ENCODE measurements at places on chromosomes 2 and 18.
A peak's percentile ranks its signal among the peaks of the same experiment; 100 is the strongest.

DNA sequence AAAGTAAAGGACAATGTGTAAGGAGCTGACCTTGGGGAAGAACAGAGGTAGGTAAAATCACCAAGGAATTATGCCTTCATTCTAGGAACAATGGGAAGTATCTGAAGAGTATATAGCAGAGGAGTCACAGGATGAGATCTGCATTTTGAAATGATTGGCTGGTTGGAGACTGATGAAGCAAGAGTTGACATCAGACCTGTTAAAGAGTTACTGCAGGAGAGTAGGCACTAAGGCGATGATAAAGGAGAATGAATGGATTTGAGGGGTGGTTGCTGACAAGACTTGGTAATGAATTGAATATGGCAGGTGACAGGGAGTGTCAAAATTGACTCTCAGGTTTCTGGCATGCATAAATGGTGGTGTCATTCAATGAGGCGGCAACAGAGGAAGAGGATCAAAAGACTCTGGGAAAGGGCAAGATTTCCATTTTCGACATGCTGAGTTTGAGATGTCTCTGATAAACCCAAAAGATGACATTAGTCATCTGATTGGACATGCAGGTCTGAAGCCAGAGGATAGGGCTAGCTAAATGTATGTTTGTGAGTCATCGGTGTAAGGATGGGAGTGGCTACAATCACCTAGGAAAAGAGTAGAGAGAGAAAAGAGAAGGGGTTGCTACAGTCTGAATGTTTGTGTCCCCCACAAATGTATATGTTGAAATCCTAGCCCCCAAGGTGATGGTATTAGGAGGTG lies 236.5 kb downstream of the DYM start:
- no peak for DNase-seq

GRCh38 chr2:26184555-26185303 lies 11.8 kb downstream of the GAREM2 start:
- DNase-seq: peak; percentile 80

DNA sequence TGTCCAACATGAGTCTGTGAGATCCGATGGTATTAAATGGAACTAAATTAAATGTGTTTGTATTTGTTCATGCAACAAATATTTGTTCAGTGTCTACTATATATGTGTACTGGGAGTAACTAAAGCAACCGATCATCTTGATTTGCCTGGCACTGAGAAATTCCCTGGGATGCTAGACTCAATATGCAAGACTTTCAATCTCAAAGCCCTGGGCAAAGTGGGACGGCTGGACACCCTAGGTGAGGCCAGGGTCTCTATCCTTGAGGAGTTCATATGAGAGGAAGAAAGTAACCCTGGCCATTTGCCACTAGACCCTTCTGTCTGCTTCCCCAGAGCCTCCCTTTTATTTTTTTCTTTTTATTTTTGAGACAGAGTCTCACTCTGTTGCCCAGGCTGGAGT lies 44.0 kb upstream of the HPCAL1 start:
- no peak for DNase-seq

DNA sequence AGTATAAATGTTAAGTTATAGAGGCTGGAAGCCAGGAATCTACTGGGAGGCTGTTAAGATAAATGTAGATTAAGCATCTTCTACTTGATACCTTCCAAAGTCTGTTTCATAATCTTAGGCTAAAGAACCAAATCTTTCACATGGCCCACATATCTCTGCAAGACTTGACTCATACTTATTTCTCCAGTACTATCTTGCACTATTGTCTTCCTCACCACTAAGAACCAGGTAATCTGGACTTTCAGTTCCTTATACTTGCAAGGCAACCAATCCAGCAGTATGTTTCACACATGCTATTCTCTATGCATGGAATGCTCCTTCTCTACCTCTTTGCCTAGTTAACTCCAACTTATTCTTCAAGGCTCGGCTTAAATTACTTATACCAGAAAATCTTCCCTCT lies 62.2 kb downstream of the RBMS1 start:
- DNase-seq: no peak

DNA sequence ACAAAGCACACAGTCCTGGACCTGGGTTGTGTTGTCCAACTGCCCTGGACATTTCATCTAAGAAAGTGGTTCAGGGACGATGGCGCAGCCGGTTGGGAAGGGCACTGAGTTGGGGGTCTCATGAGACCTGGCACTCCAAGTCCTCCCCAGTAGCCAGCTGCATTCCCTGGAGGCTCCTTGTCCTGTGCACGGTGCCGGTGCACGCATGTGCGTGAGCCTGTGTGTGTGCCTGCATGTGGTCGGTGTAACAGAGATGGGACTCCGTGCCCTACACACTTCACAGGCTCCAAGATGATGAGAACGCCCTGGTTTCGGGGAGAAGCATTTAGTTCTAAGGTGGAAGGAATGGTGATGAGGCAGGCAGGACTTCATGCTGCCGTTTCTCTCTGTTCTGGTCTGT lies 124.9 kb upstream of the PXDN start:
- no peak for DNase-seq
